Stimulated activated CD4-positive, alpha-beta T cell treated with anti-CD3 and anti-CD28 coated beads, Interleukin-1b, Interleukin-23, amount 100 ng/mL, for 1 hour (primary cell): ENCODE measurements at places on chromosomes 3 and 15.

- DNase-seq: no peak
Observed at GRCh38 chr3:50396502-50396901, 37.2 kb upstream of the TMEM115 start.

- DNase-seq: no peak
Observed at GRCh38 chr3:29128001-29128400, 152.9 kb upstream of the RBMS3 start.

GRCh38 chr3:170734735-170735065, 135.3 kb downstream of the RPL22L1 start:
- no peak for DNase-seq

GRCh38 chr3:37722477-37722876, 139.2 kb upstream of the CTDSPL start:
- no peak for DNase-seq

GRCh38 chr3:46878781-46879436, 1.4 kb downstream of the PTH1R start:
- DNase-seq: no peak

DNA sequence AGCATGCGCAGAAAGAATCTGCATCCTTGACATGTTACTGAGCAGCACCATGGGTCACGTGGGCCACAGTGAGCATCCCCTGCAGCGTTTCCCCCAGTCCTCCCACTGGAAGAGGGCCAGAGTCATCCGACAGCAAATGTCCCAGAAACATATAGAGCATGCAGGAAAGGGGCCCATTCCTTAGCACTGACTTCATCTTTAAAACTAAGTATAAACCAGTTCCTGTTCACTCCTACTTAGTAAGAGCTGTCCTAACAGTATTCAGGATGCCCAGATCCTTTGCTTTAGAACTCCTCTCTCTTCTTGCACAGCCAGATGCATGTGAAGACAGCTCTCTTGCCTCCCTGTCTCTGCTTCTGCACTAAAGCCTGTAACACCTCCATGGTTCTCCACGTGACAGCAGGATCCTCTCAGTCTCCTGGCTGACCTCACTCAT, 79.3 kb upstream of the OXTR start:
- no peak for DNase-seq
